Activated naive CD8-positive, alpha-beta T cell treated with anti-CD3 and anti-CD28 coated beads, Interleukin-2, amount 10 ng/mL, durations not matched to agents 7 days and 5 days (primary cell): ENCODE measurements at places on chromosomes 2 and 18.

DNA sequence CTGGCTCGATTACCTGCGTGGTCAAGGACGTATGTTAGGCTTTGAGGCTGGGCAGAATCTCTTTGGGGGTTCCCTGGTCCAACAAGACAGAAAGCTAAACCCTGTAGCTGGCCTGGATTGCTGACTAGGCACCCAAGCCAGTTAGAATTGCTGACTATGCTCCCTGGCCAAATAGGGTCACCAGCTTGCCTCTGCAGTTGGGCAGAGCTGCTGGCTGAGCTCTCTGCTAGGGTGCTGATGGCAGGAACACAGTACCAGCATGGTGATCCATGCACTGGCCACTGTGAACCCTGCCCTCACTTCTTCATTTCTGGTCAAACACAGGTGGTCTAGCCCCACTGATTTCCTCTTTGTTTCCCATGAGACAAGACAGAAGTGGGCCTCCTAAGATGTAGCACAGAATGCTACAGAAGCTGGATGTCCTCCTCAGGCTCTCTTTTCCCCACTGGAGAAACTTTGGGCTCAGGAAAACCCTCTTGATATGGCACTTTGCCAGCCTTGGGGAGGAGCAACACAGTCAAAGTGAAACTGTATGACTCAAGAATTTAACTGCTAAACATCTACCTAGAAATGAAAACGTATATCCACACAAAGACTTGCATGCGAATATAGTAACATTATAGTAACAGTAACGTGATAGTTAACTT lies 20.8 kb downstream of the SP140L start:
- peaks cover 59% of the 10 kb centered on the region for H3K4me1 ChIP-seq
- H3K4me3 ChIP-seq: peak overlapping the region; percentile 73

- H3K4me1 ChIP-seq: peaks cover 6% of the 10 kb centered on the region
- H3K27me3 ChIP-seq: peaks cover 2% of the 10 kb centered on the region
- H3K36me3 ChIP-seq: peaks cover 4% of the 10 kb centered on the region
- no peak for DNase-seq
Observed at GRCh38 chr2:195360242-195360641, 296.8 kb upstream of the SLC39A10 start.

DNA sequence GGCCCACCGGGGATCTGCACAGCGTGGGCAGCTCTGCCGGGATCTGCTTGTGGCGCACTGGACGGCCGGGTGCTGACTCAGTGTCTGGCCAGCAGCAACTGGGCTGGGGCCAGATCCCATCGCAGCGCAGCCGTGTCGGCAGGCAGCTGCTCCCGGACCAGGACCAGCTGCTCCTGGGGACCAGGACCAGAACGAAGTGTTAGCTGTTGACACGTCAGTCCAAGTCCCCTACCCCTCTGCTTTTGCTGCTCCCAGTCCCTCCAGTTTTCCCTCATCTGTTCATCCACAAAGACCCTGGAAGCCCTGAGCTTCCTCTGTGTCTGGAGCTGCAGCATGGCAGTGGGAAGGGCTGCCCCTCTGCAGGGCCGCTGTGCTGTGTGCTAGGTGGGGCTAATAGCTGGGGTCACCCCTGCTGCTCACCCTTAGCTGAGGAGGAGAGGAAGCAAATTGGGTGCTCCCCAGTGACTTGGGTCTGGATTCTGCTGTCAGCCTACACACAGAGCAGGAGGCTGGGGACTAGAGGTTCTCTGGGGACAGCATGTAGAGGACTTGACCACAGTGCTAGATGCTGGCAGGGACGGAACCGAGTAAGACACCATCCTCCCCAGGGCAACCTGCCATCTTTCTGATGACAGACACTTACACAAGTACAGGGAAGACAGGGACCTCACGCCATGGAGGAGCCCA lies 16.9 kb upstream of the KIF1A start:
- H3K27ac ChIP-seq: no peak overlapping the region
- peaks cover under 1% of the 10 kb centered on the region for H3K4me1 ChIP-seq
- no peaks in the 10 kb centered on the region for H3K27me3 ChIP-seq
- no peak for DNase-seq
- no peak overlapping the region for H3K4me3 ChIP-seq

DNA sequence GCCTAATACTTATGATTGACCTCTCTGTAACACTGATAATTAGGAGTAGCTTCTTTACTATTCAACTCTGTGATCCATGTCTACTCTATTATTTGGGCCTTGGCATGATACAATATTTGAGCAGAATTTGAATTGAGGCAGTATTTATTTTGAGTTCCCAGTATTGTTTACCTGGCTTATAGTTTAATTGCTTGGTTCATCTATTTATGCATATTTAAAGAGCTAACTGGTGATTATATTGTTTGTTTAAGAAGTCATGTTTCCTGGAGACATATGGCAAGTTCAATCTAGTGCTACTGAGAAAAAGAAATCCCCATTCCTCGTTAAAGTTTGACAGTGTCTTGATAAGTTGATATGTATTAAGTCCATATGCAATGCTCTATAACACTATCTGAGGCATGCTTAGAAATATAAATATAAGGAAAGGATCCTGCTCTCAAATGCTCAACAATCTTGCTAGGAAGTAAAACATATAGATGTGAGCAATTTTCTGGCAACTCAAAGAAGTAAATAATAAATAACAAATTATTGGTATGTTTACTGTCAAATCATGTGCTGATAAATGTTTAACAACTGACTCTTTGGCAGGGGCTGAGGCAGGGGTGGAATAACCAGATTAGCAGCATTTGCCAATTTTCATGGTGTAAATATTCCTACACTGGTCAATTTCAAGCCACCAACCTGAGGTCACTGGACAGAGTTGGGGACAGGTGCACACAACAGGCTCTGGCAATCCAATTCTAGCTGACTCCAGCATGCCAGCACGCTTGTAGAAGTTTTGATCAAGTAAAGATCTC lies 430.2 kb upstream of the PIK3C3 start:
- H3K4me3 ChIP-seq: no peak overlapping the region
- no peaks in the 10 kb centered on the region for H3K36me3 ChIP-seq
- no peaks in the 10 kb centered on the region for H3K4me1 ChIP-seq
- H3K27me3 ChIP-seq: no peaks in the 10 kb centered on the region
- H3K27ac ChIP-seq: no peak overlapping the region
